Stimulated activated CD4-positive, alpha-beta T cell treated with anti-CD3 and anti-CD28 coated beads, Interleukin-4, amount 100 ng/mL, for 1 hour (primary cell): ENCODE measurements at places on chromosomes 1 and 21.
A peak's percentile ranks its signal among the peaks of the same experiment; 100 is the strongest.

- DNase-seq = no peak
Measured at GRCh38 chr1:200118779-200119505, 91.4 kb downstream of the NR5A2 start.

GRCh38 chr1:180916012-180916770 is 3.5 kb downstream of the KIAA1614 start:
- DNase-seq = no peak

DNA sequence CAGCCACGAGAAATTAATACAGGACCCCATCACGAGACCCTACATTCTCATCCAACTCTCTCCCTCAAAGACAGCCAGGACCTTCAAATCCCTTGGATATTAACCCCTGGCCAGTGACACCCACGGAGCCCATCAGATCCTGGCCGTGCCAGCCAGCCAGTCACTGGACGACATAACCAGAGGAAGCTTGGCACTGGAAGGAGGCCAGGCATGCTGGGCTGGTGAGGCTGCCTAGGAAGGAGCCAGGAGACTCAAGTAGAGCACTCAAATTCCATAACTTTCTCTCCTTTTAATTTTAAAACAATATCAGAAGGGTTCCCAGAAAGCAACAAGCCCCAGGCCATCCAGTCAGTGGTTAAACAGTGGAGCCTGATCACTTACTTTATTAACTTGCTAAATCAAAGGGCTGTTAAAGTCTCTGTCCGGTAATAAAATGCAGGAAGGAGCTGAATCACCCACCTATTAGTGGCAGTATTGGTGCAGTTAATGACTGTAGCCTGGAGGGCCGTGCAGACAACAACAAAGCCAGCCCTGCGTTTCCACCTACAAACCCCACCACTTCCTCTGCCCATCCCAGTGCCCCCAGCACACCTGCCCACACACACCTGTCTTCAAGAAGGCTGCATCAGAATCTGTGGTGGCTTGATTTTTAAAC is 78.0 kb downstream of the HIVEP3 start:
- no peak for DNase-seq

DNA sequence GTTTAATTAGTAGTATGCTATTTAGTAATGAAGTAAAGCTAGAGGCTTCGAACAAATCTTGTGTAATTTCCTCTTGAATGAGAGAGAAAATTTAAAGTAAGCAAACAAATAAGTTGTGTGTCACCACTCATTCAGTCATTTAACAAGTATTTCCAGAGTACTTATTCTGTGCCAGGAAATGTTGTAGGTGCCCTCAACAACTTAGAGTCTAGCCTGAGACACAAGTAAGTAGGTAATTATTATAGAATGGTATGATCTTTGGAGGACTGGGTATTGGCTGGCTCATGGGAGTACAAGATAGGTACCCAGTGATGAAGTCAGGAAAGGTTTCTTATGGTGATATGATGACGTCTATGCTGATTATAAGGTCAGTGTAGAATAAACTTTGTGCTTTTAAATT is 17.4 kb upstream of the METTL18 start:
- no peak for DNase-seq

DNA sequence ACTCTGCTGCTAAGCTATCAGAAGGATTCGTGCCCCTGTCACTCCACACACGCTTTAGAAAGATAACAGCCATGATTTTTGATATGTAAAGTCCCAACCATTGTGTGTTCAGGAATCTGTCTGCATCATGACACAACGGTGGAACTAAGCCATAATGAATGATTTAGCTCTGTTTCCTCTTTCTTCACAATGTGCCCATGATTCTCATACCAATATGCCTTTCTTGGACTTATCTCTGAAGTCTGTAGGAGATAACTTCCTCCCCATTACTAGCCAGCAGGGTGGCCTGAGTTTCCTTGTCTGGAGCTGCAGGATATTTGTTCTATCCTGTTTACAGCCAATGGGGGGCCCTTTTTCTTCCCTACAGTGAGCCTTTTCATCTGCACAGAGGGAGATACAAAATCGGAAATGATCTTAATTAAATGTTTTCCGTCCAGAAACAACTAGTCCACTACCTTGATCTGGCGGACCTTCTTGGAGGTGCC is 511.7 kb downstream of the USP25 start:
- DNase-seq = no peak

DNA sequence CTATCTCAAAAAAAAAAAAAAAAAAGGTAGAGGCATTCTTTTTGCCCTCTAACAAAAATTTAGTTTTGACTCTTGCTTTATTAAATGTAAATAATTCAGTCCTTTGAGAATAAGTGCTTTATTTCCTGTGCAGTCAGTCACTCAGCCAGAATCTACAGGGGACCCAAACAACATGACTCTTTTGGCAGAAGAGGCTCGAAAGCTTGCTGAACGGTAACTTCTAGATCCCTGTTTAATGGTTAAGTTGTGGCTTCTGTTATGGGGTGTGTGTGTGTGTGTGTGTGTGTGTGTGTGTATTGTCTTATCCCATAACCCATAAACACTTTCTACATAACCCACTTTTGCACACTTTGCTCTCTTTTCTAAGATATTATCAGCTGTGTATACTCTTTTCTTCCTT is 54.9 kb upstream of the LAMC2 start:
- no peak for DNase-seq

DNA sequence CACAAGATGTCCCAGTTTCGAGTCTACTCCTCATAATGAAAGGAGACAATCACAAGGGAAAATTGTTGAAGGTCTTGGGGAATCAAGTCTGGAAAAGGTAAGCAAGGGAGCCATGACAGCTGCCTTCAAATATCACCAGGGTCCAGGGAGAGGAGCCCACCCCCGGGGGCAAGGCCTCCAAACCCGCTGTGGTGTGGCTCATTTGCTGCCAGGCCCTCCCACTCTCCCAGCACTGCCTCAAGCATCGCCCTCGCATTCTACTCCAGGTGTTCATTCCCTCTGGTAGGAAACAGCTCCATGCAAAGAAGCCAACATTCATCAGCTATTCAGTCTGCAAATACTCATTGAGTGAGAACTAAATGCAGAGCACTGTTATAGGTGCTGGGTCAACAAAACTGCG is 8.6 kb downstream of the S100A9 start:
- no peak for DNase-seq

- DNase-seq = no peak
Measured at GRCh38 chr1:105260001-105260400, 1510.3 kb downstream of the AMY1C start.

GRCh38 chr1:71464016-71464415 is 383.2 kb upstream of the ZRANB2 start:
- DNase-seq = no peak

DNA sequence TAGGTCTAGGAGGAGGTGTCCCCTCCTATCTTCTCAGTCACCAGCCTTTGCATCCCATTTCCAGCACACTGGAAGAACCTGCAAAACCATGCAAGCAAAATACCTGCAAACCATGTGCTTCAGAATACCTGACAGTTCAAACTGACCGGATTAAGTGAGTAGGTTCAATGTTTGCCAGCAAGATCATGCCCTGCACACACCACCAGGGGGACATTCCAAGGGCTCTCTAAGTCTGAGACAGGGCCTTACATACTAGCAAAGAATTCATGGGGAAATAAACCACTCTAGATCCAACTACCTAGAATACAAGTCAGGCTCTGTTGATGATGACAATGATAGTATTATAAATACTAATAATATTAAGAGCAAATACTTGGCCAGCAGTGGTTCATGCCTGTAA is 27.6 kb downstream of the INPP5B start:
- no peak for DNase-seq

GRCh38 chr1:156452907-156453306 is 47.7 kb downstream of the MEF2D start:
- DNase-seq = no peak

DNA sequence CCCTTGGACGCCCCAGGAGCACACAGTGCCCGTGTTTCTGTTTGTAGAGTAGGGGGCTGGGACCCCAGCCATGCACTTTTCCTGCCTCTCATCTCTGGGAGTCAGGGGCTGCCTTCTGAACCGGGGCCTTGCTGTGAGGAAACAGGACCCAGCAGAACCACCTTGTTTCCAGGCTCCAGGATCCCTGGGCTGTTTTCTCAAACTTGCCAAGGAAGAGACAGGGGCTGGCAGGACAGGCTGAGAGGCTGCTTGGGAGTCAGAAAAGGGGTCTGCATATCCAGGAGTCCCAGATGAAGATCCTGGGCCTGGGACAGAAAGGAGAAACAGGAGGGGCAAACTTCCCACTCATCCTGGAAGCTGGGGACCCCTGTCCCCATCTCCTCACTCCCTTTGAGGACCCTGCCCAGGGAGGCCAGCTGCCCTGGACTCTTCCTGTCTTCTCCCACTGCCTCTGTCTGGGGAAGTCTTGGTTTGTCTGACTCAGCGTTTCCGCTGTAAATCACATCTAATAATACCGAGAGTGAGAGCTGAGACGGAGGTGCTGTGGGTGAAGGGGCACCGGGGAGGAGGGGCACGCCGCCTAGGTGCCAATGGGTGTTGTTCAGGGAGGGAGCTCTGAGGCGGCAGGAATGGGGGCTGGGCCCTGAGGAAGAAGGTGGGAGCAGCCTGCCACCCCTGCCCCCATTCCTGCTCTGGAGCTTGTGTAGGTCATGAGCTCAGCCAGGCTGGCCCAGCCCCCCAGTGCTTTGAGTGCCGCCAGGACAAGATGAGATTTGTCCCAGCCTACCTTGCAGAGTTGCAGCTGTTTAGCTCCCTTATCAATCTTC is 16.7 kb downstream of the POU3F1 start:
- peak; percentile 78 for DNase-seq

- DNase-seq = no peak
Measured at GRCh38 chr1:53384796-53385195, 56.9 kb upstream of the LRP8 start.

DNA sequence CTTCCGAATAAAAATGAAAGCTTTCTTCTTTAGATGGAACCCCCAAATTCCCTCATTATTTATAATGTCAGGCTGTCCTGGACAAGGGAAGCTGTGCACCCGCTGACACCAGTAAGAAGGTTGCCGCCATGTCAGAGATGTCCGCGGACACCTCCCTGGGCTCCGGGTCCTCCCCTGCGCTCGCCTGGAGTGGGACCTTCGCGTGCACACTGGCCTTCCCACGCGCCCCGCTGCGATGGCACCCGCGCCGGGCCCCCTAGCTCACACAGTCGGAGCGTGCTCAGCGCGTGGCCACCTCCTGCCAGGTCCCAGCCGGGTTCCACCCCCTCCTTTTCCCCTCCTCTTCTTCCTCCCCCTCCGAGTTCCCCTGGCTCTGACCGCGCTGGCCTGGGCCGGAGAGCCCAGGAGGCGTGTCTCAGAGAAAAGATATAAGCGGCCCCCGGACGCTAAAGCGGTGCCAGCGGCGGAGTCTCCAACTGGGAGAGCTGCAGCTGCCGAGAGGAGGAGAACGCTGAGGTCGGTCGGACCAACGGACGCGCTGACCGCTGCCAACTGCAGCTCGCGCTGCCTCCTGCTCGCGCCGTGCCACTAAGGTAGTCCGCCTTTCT is at the start of gene G0S2:
G0S2 (plus strand) TSS at position 456 of the 608 bp plus-strand sequence. CDS start 273 bp downstream, outside the sequence.
- DNase-seq = peak; percentile 50

DNA sequence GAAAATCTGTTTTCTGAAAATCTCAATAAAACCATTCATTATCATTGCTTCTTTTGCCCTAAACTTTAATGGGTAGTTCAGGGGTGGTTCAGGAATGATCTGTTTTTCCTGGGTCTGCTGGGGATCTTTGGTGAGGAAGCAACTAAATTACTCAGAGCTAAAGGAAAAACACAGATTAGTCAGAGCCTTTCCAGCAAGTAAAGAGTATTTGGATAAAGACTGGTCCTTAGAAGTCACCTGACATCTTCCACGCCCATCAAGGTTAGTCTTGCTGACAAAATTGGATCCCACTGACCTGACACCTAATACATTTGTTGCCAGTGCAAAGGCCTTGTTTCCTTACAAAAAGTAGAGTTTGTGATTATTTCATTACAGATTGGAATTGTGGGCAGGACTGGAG is 24.2 kb downstream of the HSPA13 start:
- DNase-seq = no peak

- no peak for DNase-seq
Measured at GRCh38 chr1:36603461-36603860, 120.7 kb upstream of the CSF3R start.

DNA sequence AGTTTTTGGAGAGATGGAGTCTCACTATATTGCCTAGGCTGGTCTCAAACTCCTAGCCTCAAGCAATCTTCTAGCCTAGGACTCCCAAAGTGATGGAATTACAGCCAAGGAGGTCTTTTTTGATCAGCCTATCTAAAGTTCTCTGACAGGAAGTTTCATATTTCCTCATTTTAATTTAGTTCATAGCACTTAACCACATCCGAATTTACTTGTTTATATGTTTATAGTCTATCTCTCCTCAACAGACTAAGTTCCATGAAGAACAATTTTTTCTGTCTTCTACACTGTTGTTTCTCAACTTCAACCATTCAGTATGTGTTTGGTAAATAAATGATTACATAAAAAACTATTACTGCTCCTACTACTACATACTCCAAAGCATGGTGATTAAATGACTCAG is 47.9 kb downstream of the GON4L start:
- no peak for DNase-seq

GRCh38 chr1:37034121-37035013 is at the start of gene GRIK3:
GRIK3 (minus strand) TSS chr1:37034515; CDS start chr1:37034108, 407 bp downstream.
- DNase-seq = no peak
